ENCODE measurements at places on chromosomes 6 and 20.

- DNase-seq = no peak
Observed at GRCh38 chr20:23565503-23566045, 2.7 kb downstream of the CST9L start.

DNA sequence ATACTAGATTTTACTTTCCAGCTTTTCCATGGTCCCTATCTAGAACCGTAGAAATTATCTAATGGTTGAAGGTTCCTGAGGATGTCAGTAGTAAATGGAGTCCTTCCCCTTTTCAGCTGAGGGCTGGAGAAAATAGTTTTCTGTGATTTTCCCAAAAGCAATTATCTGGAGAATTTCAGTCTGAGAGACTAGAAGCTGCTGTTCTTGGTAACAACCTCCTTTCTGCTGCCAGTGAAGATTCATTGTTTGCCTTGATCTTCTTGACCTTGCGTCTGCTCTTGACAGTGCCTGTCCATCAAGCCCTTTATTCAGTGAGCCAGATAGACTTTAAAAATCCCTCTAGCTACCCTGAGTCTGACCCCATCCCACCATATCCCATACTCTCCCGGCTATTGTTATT lies 73.1 kb downstream of the PHACTR2 start:
- no peak for DNase-seq

- no peak for DNase-seq
Observed at GRCh38 chr20:19018881-19019280, 193.6 kb upstream of the SLC24A3 start.

GRCh38 chr6:99427988-99428387 lies 2.9 kb upstream of the PNISR start:
- DNase-seq = no peak

DNA sequence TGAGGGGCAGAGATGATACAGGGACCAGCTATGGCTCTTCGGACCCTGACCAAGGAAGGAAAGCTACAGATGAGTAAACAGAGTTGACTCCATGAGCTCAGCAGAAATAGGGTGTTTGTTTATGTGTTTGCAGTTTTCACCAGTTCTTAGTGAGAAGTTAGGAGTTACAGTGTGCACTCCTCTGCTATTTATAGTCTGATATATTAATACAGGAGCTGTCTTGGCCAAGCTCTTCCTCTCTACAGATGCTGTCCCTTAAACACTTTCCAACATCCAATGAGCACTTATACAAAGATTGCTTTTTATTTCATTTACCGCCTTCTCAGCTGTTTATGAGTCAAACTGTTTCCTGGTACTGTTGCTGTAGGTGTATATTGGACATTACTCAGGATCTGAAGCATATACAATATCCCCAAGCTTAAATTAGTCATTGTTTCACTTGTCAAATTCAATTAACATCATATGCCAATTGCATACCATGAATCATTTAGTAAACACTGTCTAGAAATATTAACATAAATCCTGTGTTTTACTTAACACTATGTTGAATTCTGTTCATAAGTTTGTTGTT lies 618.0 kb downstream of the PRKN start:
- no peak for DNase-seq

DNA sequence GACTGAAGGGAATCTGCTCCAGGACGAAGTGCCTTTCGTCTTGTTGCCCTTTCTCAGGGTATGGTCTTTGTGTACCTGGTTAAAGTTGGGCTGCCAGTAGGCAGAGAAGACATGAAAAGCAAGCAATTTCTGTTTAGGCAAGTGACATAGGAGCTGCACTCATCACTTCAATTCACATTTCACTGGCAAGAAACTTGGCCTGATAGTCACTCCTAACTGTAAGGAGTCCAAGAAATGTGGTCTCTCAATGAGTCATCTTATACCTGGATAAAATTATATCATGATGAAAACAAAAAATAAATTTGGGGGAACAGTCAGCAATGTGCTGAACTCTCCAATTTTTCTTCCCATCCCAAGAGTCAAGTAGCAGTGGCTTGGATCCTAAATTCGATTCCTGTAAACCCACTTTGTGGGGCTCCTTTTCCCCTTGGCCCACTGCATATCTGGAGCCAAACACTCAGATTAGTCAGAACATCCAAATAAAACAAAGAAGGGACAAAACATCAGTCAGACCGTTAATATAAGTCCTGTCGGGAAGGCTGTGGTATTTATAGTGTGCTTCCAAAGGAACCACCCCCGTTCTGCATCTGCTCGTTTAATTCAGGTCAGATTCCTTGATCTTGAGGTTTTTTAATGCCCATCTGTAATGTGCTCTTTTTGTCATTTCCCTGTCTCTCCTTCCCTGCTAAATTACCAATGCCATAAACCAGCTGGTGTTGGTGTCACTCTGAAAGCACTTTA lies 5.0 kb upstream of the GABRR1 start:
- DNase-seq = no peak

DNA sequence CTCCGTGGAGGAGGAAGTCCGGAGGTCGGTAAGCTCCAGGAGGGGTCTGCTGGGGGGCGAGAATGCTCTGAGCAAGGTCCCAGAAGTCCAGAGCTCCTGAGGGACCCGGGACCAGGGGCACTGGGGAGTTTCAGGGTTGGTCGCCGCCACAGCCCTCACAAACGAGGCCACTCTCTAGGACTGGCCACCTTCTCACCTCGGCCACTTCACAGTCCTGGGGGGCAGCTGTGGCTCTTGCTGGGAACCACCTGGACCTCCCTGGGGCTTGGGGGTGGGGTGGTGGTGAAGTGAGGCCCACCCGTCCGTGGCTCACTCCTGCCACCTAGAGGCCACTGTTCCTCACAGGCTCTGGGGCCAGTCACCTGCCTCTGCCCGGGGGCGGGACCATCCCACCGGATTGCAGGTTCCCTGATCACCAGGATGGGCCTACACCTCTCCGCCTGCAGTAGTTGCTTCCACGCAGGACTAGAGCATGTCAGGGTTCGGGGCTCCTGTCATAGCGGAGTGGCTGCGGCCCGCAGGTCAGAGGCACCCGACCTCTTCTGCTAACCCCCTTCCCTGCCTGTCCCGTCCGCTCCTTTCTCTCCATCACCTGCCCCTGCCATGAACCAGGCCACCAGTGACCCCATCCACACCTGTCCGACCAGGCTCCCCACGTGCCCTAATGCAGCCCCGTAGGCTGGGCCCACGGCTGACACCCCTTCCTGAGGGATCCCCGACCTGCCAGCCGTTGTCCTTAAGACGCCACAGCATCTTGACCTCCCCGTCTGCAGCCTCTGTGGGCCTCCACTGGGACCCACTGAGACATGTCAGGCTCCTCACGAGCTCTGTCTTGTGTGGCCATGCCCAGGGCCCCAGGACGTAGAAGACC lies 5.1 kb upstream of the TCEA2 start:
- DNase-seq = peak; percentile 55

- no peak for DNase-seq
Observed at GRCh38 chr6:54891536-54891935, 45.0 kb downstream of the FAM83B start.

DNA sequence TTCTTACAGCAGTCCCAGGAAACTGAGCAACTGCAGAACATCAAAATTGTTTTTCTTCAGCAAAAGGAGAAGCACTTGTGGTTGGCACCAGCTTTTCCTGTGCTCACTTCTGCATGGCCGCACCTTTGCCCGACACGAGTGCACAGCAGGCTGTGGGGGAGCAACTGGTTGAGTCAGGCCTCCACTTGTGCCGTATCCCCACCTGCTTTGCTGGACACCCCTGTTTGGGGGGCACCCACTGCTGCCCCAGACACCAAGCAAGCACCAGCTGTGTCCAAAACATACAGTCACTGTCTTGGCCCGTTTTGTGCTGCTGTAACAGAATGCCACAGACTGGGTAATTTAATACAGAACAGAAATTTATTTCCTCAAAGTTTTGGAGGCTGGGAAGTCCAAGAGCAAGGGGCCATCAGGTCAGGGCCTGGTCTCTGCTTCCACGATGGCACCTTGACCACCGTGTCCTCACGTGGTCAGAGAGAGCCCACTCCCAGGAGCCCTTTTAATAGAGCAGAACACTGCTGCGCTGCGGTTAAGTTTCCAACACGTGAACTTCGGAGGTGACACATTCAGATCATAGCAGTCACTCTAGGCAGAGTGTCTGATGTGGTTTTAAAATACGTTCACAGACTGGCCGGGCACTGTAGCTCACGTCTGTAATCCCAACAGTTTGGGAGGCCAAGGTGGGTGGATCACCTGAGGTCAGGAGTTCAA lies 8.7 kb upstream of the GMEB2 start:
- no peak for DNase-seq

- DNase-seq = no peak
Observed at GRCh38 chr6:118668761-118669385, 17.5 kb upstream of the CEP85L start.

DNA sequence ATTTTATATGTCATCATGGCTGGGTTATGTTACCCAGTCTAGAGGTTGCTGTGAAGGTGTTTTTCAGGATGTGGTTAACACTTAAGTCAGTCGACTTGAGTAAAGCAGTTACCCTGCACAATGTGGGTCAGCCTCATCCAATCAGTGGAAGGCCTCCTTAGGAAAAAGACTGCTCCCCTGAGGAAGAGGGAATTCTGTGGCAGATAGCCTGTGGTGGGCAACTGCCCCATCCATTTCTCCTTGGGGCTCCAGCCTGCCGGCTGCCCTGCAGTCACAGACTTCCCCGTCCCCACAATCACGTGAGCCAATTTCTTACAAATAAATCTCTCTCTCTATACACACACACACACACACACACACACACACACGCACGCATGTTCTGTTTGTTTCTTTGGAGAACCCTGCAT lies 34.5 kb upstream of the MPC1 start:
- no peak for DNase-seq

- DNase-seq = no peak
Observed at GRCh38 chr6:70666706-70667105, 977 bp upstream of the SMAP1 start.

- DNase-seq = no peak
Observed at GRCh38 chr6:133610971-133611370, 277.9 kb upstream of the TCF21 start.

DNA sequence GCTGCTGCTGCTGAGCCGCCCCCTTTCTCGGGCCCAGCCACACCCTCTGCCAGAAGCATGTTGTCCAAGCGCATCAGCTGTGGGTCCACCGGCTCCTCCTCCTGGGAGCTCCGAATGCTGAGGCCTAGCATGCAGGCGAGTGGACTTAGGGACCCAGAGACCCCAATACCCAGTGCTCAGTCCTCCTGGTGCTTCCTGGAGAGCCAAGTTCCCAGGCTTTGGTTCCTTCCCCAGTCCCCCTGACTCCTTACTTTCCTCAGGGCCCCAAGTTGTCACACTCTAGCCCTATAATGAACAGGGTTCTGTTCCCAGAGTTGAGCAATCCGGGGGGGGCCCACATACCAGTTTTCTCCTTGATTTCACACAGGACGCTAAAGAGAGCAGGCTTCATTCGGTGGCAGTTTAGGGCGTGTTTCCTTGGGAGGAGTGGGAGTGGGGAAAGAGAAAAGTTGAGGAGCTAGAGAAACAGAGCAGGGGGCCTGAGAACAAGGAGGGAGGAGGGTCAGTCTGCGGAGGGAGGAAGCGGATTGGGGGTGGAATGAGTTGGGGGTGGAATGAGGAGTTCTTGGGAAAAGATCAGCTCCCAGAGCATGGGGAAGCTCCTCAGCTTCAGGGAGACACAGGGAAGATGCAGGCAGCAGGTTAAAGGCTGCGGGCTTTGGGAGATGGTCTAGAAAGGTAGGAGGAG lies 1.5 kb downstream of the PBX2 start:
- DNase-seq = no peak

DNA sequence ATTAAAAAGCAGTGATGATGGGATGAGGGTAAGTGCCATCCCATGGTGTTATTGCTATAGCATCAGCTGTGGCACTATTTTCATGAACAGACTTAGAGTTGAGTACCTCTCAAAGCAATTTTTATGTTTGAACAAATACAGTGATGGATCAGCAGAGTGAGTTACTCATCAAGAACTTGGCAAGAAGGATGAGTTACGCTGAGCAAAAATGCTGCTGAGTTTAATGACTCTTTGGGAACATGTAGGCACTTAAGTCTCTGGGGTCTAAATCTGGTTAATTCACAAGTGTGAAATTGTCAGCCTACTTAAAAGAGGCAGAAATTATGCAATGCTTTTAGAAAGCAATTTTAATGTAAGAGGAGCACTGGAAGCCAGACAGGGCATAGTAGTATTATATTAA lies 78.5 kb upstream of the AHI1 start:
- DNase-seq = peak; percentile 53

DNA sequence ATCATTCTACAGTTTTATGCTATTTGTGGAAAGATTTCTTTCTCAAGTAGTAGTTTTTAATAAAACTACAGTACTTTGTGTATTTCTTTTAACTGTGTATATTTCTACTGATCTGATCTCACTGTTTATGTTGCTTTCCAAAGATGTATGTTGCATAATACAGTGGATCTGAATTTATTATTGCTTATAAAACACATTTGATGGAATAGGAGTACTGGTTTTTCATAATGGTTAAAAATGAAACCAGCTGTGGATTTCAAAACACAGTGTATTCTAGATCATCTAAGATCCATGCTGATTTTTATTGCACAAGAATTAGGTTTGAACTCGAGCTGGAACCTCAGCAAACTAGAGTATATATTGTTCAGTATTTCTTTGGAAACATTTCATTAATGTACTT lies 8.0 kb downstream of the NKX2-4 start:
- no peak for DNase-seq

- DNase-seq = no peak
Observed at GRCh38 chr6:44524476-44525227, 137.1 kb downstream of the CDC5L start.

DNA sequence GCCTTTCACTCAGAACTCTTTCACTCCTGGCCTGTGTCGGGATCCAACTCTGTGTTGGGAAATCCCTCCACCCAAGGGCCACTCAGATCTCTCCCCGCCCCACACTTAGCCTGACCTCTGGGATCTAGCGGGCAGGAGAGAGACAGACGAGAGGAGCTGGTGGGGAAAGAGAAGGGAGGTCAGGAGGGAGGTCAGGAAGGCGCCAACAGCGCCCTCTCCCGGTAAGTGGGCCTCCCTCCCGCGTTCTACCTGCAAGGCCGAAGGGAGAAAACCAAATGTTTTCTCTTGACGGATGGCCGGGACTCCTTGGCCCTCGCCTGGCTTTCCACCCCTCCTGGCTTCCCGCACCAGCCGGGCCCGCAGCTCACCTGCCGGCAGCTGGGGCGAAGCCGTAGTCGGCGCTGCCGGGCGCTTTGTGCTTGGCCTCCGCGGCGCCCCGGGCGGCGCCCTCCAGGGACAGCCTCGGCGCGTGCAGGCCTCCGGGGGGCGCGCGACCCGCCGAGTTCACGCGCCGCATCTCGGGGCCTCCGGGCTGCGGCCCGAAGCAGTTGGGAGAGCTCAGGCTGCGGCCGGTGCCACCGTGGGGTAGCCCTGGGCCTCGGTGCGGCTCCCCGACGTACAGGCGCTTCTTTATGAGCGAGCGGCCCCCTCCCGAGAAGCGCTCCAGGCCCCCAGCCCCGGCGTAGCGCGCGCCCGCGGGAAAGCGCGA lies 38.2 kb downstream of the C6orf132 start:
- DNase-seq = no peak

DNA sequence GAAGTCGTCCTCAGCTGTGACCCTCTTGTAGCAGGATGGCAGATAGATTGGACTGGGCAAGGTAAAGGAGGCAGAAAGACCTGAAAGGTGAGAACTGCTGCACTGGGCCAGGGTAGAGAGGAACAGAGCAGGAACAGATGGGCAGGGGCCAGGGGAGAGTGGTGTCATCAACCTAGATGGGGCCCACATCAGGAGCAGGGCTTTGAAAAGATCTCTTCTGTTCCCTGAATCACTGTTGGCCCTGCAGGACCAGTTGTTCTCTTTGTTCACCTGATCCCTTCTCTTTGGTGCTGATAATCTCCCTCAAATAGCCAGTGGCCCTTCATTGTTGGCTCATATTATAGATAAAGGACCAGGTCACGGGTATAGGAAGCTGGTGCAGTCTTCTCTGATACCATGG lies 59.9 kb downstream of the DTD1 start:
- DNase-seq = no peak

Data from NCI-H1105 (cell line).